ENCODE measurements at places on chromosomes 16 and 17.

- DNase-seq, result no peak
Observed at GRCh38 chr17:48055531-48056245, 7.5 kb downstream of the NFE2L1 start.

DNA sequence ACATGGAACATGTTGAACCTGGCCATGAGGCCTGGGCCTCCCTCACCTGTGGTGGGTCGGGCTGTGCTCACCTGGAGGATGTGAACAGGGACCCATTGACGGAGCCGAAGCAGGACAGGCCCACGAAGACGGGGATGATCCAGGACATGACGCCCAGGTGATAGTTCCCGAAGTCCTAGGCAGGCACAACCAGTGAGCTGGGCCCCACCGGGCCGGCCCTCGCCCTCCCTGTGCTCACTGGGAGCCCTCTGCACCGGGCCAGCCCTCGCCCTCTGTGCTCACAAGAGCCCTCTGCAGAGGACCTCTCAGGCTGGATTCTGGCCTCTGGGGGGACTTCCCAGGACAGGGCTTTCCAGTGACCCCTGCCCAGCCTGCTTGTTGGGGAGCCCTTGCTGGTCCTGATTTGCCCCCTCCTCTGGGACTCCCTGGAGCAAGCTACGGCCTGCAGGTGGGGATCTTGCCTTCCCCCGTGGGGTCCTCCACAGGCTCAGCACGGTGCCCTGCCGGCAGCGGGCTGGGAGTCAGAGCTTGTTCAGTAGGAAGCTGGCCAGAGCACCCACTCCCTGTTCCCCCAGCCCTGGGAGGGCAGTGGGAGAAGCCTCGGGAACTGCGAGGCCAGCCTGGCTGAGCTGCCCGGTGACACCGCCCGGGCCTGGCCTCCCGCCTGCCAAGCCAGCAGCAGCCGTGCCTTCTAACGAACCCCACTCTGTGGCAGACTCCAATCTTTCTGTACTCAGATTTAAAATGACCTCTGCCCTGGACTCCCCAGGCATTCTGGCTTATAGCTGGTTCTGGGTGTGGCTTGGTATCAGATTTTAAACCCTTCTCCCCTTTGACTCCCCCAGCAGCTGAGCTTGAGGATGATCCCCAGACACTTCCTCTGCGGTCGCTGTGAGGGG is 30.4 kb downstream of the SLC7A5 start:
- DNase-seq, result no peak

DNA sequence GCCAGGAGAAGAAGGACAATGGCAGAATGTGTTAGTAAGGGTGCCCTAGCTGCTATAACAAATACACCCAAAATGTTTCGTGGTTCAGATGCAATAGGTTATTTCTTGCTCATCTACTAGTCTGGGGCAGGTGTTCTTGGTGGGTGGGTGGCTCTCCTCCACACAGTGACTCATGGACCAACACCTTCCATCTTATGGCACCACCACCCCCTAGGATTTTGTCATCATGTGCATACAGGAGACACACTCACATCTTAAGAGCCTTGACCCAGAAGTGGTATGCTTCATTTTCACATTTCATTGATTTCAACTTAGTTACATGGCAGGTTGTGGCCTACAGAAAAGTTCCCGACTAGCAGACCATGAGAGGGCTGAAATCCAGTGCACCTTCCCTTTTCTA is 114.7 kb downstream of the AMFR start:
- DNase-seq, result no peak

DNA sequence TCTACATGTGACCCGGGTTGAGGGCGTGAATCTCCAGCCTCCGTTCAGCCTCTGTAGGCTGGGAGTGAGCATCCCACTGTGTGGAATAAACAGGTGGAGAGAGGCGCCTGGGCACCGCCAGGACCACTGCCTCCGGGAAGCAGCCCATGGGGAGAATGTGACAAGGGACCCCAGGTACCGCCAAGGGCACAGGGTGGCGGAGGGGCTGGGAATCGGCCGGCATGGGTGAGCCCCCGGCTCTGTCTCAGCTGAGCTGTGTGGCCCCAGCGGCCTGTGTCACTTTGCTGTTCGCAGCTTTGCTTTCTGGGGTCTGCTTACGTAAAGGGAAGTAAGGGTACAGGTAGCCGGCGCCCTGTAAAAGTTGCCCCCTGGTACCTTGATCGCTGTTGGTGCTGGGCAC is 11.5 kb downstream of the GSE1 start:
- no peak for DNase-seq

- no peak for DNase-seq
Observed at GRCh38 chr17:4483012-4483840, 15.5 kb upstream of the SPNS2 start.

Measured in vagina (tissue), 2 donors.